GM13976 (cell line): ENCODE measurements at places on chromosomes 1 and 21.

DNA sequence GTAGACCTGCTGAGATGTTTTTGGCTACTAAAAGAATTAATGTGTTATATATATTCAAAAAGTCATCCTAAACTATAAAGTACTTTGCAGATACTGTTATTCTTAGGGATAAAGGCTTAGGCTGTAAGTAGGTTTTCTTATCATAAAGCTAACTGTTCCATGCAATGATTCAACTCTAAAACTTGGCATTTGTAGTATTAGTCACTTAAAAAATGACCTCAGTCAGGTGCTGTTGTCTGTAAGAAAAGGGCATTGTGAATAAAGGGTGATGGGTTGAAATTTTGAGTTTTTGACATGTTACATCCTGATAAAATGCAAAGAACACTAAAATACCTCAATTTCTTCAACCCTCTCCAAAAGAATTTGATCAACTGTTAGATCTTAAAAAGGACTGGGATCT is 32.9 kb downstream of the ADCY10 start:
- no peak for DNase-seq

- DNase-seq: no peak
Measured at GRCh38 chr1:6065093-6065858, 19.6 kb downstream of the KCNAB2 start.

GRCh38 chr1:39894884-39895495 is 6.7 kb downstream of the MYCL start:
- DNase-seq: no peak

- peak; percentile 68 for DNase-seq
Measured at GRCh38 chr1:206703661-206704060, 19.0 kb downstream of the MAPKAPK2 start.

GRCh38 chr1:232550007-232550406 is 79.9 kb downstream of the SIPA1L2 start:
- DNase-seq: no peak

DNA sequence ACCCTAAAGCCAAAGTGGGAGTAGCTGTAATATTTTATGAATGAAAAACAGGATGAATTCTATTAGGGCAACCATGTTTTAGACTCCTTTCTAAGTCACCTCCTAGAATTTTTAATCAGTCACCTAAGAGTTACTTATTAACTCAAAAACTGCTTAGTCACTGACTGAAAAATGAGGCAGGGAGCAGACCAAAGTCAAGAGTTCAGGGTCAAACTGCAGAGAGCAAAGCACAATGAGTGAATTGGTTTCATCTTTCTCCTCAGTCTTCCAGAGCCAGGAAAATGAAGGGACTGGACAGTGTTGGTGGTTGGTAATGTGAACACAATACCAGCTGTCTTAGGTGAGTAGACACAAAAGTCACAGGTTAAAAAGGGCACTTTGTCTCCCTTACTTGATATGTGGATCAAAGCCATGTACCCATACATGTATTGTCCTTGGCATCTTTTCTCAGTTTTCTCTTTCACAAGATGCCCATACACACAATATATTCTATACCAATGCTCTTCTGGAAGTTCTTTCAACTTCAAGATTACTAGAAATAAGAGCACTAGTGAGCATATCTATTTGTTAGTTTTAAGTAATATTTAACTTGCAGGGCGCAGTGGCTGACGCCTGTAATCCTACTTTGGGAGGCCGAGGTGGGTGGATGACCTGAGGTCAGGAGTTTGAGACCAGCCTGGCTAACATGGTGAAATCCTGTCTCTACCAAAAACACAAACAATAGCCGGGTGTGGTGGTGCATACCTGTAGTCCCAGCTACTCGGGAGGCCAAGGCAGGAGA is 42.2 kb downstream of the ATP1B1 start:
- no peak for DNase-seq

DNA sequence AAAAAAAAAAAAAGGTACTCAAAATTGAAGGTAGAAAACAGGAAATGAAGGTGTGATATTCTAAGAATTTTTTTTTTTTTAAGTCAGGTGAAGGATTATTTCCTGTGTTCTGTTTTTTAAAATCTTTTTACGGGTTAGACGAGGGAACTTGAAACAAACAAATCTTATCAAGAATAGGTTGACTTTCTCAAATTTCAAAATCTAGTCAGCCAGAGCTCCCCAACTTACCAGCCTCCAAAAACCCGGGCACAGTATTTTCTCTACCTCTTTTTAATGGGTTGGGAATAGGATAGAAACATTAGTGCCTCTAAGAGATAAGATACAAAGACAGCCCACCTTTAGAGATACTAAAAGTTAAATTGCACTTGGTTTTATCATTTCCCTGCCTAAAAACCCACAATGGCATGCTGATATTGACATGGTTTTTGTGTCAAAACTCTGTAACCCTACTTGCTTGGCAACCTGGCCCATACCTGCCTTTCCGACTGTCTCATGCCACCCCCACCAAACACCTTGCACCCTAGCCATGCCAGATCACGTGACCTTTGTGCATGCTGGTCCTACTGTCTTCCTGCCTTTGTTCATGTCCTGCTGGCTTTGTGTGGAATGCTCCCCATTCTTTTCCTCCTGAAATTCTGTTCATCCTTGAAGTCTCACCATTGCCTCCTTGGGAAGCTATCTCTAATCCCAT is 4.2 kb downstream of the RCAN3 start:
- no peak for DNase-seq

DNA sequence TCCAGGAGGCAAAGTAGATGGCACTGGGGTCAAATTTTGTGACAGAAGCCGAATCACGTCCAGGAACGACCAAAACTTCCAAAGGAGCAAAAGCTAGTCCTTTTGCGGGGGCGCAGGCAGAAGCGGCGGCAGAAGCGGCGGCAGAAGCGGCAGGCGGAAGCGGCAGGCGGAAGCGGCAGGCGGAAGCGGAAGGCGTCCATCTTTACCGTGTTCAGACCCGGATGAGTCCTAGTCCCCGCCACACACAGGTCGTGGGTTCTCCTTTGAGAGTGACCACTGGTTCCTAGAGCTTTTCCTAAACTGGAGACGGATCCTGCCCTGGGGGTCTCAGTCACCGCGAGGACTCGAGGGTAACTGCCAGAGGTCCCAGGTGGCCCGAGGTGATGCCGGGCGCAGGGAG is 53.6 kb downstream of the POFUT2 start:
- no peak for DNase-seq

- DNase-seq: no peak
Measured at GRCh38 chr1:2441746-2442145, 29.4 kb upstream of the PEX10 start.

GRCh38 chr1:210232511-210233215 is at the start of gene SERTAD4:
Gene SERTAD4, plus strand, starts transcription at chr1:210232796. Its CDS starts 5,165 bp downstream, at chr1:210237961.
- DNase-seq: peak; percentile 41

DNA sequence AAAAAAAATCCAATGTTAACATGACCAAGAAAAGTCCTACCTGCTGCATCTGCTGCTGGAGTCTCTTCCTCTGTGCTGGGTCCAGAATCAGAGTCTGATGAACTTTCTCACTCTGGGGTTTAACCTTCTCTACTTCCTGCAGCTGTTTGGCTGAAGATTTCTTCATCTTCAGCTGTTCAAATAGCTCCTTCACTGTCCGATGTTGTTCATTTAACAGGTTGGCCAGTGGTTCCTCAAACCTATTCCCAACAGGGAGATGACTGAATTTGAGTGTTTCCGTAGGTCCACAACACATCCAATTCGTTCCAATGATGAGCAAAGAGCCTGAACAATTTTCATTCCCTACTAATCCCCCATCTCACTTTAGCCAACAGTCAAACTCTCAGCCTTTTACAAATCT is 79.4 kb downstream of the GON4L start:
- DNase-seq: no peak

DNA sequence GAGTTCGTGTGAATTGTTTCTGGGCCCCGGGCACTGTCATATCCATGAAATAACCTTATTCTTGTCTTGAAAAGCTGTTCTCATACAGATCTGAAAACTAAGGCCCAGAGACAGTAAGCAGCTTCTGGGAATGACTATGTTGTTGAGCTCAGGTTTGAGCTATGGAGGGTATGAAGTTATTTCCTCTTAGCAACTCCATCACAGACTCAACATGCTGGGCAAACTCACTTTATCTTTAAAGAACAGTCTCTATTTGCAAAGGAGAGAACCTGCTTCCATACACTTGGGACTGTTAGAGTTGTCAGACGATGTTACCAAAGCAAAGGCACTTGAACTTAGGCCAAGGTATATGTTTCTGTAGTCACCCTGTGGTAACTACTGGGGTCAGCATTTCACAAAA is 90.0 kb downstream of the GPR88 start:
- no peak for DNase-seq

DNA sequence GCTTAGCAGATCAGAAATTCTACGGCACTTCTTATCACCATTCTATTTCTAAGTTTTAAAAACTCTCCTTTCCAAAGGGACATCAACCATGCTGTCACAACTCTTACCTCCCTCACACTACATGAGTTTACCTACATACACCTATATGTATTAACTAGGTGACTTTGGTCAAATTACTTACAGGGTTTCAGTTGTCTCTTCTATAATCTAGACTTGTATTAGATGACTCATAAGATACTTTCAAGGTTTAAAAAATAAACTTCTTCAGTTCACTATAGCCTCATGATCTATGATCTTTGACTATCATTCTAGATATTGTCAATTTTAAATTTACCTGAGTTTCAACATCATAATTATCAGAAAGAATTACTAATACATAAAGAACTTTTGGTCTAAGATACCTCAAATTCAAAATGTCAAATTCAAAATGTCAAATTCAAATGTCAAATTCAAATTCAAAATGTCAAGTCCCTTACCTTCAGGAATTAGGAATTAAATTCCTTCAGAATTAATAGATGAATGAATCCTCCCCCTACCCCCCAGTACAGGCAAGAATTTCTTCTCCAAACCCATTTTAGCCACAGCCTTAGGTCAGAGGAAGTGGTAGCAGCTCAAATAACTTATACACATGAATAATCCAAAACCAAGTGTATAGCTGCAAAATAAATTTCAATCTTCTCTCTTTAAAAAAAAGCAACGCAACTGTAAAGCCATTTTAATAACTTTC is 31.1 kb downstream of the OTUD7B start:
- no peak for DNase-seq

DNA sequence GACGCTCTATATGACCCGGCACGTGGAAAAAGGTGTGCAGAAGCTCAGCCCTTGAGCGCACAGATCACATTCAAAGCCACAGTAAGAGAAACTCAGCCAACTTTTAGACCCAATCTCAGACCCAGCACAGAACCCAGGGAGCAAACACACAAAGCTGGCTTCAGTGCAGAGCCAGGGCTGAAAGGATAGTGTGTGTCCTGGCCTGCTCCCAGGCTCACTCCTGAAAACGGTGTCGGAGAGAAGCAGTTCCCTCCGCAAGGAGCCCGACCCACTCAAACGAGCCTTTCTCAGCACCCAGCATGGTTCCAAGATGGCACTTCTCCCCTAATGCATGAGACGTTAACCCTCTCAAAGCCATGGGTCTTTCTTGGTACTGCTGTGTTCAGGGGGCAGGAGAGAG is 39.6 kb downstream of the CASZ1 start:
- DNase-seq: no peak

- no peak for DNase-seq
Measured at GRCh38 chr1:198290089-198290683, 133.4 kb downstream of the NEK7 start.

DNA sequence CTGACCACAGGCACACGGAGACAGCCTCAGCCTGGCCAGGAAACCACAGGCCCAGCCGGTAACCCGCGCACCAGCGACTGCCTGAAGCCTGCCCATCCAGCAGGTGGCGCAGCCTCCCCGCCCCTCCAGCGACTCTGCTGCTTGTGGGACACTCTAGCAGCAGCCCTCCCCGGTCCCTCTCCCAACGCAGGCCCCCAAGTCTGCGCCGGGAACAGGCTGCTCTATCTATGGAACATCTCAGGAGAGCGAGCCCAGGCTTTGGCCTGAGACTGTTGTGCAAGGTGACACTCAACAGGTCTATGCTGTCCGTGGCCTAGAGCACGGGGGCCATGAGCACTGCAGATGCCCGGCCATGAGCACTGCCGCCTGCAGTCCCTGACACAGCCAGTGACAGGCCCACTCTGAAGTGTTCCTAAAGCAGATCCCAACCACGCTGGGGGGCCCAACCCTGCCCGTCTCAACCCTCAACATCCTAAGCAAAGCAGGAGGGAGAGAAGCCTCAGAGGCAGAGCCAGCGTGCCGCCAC is 28.4 kb downstream of the WDR4 start:
- DNase-seq: peak; percentile 75

DNA sequence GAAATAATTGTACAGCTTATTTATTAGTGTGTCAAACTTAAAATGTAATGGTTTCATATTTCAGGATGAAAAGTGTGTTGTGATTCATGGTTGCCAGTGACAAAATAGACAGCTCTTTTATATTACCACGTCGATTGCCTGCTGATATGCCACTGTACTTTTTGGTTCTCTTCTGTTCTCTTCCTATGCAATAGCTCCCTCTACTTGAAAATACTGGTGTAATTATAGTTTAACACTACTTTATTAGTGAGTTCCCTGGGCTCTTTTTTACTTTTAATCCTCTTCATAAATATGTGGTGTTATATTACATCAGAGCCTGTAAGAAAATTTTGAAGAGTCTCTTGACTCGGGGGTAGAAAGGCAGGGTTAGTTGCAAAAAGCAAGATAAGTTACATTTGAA is 111.3 kb downstream of the PATJ start:
- DNase-seq: no peak

DNA sequence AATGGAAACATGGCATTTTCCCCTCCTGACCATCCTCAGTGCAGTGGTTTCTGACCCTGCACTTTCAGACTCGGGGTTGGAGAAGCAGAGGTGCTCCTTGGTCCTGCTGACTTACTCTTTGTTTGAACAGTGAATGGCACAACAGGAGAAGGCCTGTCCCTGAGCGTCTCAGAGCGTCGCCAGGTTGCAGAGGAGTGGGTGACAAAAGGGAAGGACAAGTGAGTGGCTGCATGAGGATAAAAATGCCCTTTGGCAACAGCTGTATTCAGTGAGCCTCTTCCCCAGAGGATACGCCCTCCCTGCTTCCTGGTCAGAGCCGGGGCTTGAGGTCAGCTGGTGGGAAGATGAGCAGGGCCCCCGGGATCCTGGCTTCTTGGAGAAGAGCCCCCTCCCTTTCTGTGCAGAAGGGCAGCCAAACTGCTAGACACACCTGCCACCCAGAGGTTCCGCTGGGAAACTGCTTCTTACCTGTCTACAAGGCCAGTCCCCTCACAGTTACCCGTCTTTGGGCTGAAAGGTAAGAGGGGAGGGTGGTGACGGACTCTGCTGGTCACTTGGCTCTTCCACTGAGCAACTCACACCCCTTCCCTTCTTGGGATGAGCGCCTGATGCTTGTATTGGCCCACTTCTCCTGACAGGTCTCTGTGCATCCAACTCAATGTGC is 16.6 kb downstream of the NPL start:
- DNase-seq: no peak
